Muscle of leg (tissue), 16 donors: ENCODE measurements at places on chromosomes 7 and 10.

- peak; percentile 42 for DNase-seq
- no peaks in the 10 kb centered on the region for H3K27me3 ChIP-seq
- peaks cover 6% of the 10 kb centered on the region for H3K4me1 ChIP-seq
- H3K27ac ChIP-seq: no peak overlapping the region
- H3K36me3 ChIP-seq: no peaks in the 10 kb centered on the region
Measured at GRCh38 chr7:31883761-31884164, 186.4 kb downstream of the PDE1C start.

GRCh38 chr10:3900391-3900790 is 115.4 kb upstream of the KLF6 start:
- H3K36me3 ChIP-seq: no peaks in the 10 kb centered on the region
- H3K4me3 ChIP-seq: no peak overlapping the region
- H3K4me1 ChIP-seq: no peaks in the 10 kb centered on the region
- no peaks in the 10 kb centered on the region for H3K27me3 ChIP-seq
- no peak overlapping the region for H3K27ac ChIP-seq
- DNase-seq: no peak

DNA sequence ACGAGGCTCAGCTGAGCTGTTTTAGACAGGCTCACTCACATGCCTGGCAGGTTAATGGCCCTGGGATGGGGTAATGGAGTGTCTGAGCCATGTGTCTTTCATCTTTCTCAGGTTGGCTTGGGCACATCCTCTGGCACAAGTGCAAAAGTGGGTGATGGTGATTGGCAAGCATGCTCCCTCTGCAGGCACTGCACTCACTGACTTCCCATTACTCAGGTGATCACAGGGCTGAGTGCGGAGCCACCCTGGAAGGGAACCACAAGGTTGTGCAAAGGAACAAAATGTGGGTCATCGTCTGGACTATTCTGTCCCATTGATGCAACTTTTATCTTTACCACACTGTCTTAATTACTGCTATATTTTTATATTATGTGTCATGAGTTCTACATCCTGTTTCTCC is 244.1 kb upstream of the AKR1E2 start:
- no peaks in the 10 kb centered on the region for H3K27me3 ChIP-seq
- no peak for DNase-seq
- H3K4me3 ChIP-seq: no peak overlapping the region
- H3K36me3 ChIP-seq: no peaks in the 10 kb centered on the region

DNA sequence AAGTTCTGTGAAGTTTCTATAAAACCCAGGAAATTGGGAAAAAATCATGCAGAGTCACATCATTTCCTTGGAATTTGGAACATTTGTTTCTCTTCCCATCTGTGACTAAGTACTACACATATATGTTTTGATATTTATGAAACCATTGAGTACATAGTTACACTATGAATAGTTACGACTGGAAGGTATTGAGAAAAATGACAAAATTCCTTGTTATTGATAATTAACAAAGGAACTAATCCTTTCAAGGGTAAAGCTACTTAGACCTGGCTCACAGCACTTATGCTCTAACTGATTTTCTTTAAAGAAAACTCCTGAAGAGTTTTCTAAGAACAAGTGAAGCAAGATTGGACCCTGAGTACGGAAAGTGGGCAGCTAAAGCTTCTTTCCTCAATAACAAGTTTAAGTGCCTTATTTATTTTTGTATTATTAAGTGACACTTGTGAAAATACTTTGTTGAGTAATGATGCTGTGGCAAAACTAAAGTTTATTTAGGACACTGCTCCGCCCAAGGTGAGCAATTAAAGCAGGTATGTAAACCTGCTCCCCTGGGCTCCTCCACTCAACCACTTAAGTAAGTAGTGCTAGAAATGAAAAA is 12.0 kb upstream of the GLCCI1 start:
- H3K4me3 ChIP-seq: no peak overlapping the region
- no peaks in the 10 kb centered on the region for H3K27me3 ChIP-seq
- no peak overlapping the region for H3K27ac ChIP-seq
- no peaks in the 10 kb centered on the region for H3K4me1 ChIP-seq
- H3K36me3 ChIP-seq: no peaks in the 10 kb centered on the region
- DNase-seq: peak; percentile 16

- no peak for DNase-seq
- H3K4me1 ChIP-seq: peaks cover 8% of the 10 kb centered on the region
- H3K36me3 ChIP-seq: peaks cover 31% of the 10 kb centered on the region
- no peak overlapping the region for H3K4me3 ChIP-seq
Measured at GRCh38 chr7:102181517-102181916, 105.2 kb upstream of the SH2B2 start.

- peaks cover 17% of the 10 kb centered on the region for H3K36me3 ChIP-seq
- DNase-seq: no peak
- no peak overlapping the region for H3K4me3 ChIP-seq
- no peak overlapping the region for H3K27ac ChIP-seq
- H3K4me1 ChIP-seq: no peaks in the 10 kb centered on the region
- no peaks in the 10 kb centered on the region for H3K27me3 ChIP-seq
Measured at GRCh38 chr7:92075455-92076158, 58.7 kb downstream of the CYP51A1 start.

GRCh38 chr7:27842094-27842692 is 102.2 kb downstream of the TAX1BP1 start:
- peaks cover 5% of the 10 kb centered on the region for H3K36me3 ChIP-seq
- H3K4me3 ChIP-seq: no peak overlapping the region
- no peak for DNase-seq
- no peak overlapping the region for H3K27ac ChIP-seq
- peaks cover 7% of the 10 kb centered on the region for H3K4me1 ChIP-seq

- no peaks in the 10 kb centered on the region for H3K27me3 ChIP-seq
- no peak overlapping the region for H3K4me3 ChIP-seq
- H3K36me3 ChIP-seq: no peaks in the 10 kb centered on the region
- DNase-seq: no peak
- no peaks in the 10 kb centered on the region for H3K4me1 ChIP-seq
- no peak overlapping the region for H3K27ac ChIP-seq
Measured at GRCh38 chr10:34427911-34428216, 387.2 kb downstream of the PARD3 start.

DNA sequence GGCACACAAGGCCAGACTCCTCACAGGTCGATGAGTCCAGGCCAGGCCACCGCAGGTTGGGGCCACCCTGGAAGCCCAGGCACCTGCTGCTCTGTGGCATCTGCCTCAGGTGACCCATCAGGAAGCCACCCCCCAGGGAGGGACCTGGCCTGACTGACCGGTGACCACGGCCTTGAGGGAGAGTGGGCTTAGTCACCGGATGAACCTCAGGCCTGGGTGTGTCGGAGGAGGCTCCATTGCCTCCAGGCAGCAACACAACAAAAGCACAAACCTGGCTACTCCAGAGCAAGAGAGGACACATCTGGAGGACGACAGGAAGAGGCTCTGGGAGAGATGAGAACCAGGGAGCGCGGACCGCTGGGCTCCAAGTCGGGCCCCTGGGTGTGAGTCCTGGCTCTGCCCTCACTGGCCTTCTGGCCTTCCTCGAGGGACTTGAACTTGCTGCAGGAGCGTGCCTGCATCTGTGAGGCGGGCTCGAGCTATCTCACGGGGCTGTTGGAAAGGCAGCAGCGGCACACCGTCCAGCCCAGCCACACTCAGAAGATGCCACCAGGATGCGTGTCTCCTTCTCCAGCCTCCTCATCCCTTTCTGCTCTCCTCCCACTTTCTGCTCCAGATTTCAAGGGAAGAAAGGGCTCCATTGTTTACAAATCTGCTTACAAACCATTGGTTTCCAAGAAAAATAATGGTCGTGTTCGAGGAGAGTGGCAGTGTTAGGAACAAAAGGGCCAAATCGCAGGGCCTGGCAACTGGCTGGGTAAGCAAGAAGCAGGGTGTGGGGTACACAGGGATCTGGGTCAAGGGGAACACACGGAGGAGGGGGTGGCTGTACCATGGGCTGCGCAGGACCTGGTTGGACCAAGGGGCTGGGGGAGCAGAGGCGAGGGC is 152.9 kb downstream of the ADAM12 start:
- H3K36me3 ChIP-seq: peaks cover 3% of the 10 kb centered on the region
- no peak for DNase-seq
- H3K27me3 ChIP-seq: no peaks in the 10 kb centered on the region

DNA sequence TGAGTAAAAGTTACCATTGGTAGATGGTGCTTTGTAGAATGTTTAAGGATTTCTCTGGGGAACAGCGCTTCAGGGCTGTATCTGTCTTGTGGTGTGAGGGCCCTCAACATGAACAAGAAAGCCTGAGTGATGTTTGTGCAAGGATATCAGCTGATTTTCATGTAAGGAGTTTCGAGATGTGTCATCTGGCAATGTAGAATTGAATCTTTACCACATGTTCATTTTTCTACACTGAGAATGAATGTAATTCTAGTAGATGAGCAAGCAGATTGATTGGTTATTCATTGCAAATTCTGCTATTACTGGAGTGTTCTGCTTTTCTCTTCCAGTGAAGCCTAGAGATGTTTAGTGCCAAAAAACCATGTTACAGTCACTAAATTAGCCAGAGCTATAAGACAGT is 87.7 kb downstream of the ST7 start:
- H3K36me3 ChIP-seq: no peaks in the 10 kb centered on the region
- no peak for DNase-seq
- no peak overlapping the region for H3K4me3 ChIP-seq
- H3K27me3 ChIP-seq: no peaks in the 10 kb centered on the region
